Subcutaneous adipose tissue (tissue), 4 donors: ENCODE measurements at places on chromosomes 7 and 10. TPM values are rescaled to one million over a fixed set of nuclear protein-coding genes. Genes with fewer than 3 reads are reported as not detected.

Gene C10orf143
- 1.5 TPM for total RNA-seq

Gene WNT8B
- total RNA-seq: not detected

Gene EPHB6
- 20.3 TPM for total RNA-seq

Gene CLDN12
- total RNA-seq: 17.8 TPM

Gene CYP3A7
- not detected for total RNA-seq

Gene WDR86
- total RNA-seq: 51.2 TPM

Gene SCART1
- 1.9 TPM for total RNA-seq

Gene EIF4H
- 146 TPM for total RNA-seq

Gene FOXI2
- total RNA-seq: not detected

Gene KEL
- 0.51 TPM for total RNA-seq

Gene BRI3
- 69.3 TPM for total RNA-seq

Gene PTF1A
- not detected for total RNA-seq

Gene SPDYE2
- not detected for total RNA-seq

Gene AKR1D1
- not detected for total RNA-seq

Gene PGAM2
- not detected for total RNA-seq

Gene PAX4
- not detected for total RNA-seq

Gene CALY
- 0.34 TPM for total RNA-seq

Gene AKR1C4
- total RNA-seq: not detected

Gene ZNF488
- total RNA-seq: 0.19 TPM

Gene SYT15
- 2.8 TPM for total RNA-seq

Gene CNTNAP2
- total RNA-seq: not detected

Gene LLCFC1
- not detected for total RNA-seq

Gene TAS2R3
- total RNA-seq: 1.1 TPM

Gene STEAP4
- 144 TPM for total RNA-seq

Gene ACHE
- total RNA-seq: not detected

Gene MMD2
- total RNA-seq: not detected
